ENCODE measurements at places on chromosomes 16 and 17. TPM values are rescaled to one million over a fixed set of nuclear protein-coding genes. Genes with fewer than 3 reads are reported as not detected.
A peak's percentile ranks its signal among the peaks of the same experiment; 100 is the strongest.

Gene RCVRN
- polyA plus RNA-seq = not detected

DNA sequence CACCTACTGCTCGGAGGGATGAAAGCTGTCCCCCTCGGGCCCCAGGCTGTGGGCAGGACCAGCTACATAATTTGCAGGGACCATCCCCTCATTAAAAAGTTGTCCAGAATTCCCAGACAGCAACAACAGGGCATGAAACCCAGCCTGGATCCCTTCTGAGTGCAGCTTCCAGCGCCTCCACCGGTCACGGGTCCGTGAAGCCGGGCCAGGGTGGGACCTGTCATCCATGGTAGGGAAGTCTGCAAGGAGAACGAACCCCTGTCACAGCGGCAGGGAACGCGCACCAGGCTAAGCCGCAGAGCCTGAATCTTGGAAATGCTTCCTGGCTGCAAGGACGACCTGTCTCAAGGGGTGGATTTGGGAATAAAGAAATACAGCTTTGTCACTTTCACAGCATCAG, 214.2 kb downstream of the RBFOX3 start:
- no peak for DNase-seq

Gene GP2
- 1.0 TPM for polyA plus RNA-seq

Gene PLEKHM1
- polyA plus RNA-seq = 17.4 TPM

Gene GNAO1
- polyA plus RNA-seq = 8.2 TPM

Gene SLC22A31
- polyA plus RNA-seq = 0.87 TPM

DNA sequence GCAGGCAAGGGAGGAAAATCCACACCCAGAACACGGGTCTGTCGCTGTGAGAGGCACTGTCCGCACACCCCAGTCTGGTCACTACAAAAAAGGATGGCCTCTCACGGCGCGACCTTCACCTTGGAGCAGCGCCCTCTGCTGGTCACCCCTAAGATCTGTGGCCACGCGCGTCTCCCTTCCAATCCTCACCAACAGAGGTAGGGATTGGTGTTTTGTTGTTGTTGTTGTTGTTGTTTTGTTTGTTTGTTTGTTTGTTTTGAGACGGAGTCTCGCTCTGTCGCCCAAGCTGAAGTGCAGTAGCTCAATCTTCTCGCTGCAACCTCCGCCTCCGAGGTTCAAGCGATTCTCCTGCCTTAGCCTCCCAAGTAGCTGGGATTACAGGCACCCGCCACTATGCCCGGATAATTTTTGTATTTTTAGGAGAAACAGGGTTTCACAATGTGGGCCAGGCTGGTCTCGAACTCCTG, 15.0 kb upstream of the C17orf58 start:
- DNase-seq = no peak

- no peak for DNase-seq
Measured at GRCh38 chr16:74846714-74847113, 72.1 kb upstream of the FA2H start.

DNA sequence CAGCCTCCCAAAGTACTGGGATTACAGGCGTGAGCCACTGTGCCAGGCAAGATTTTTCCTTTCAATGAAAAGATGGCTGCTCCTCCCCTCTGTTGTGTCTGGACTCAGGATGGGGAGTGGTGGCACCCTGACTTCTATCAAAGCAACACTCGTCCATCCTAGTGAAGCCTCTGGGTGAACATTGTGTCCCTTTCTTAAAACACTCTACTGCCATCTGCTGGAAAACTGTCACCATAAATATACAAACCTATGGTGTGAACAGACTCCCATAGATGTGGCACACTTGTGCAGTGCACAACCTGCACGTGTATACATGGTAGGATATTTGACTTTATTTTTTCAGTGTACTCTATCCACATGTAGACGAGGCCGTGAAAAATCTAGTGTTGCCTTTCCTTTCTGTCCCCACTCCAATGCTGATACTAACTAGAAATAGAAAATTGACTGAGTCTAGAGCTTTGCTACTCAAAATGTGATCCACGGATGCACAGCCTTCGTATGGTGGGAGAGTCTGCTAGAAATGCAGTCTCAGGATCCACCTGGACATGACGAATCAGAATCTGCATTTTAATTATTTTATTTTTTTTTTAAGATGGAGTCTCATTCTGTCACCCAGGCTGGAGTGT, 55.9 kb upstream of the PLCG2 start:
- DNase-seq = no peak

DNA sequence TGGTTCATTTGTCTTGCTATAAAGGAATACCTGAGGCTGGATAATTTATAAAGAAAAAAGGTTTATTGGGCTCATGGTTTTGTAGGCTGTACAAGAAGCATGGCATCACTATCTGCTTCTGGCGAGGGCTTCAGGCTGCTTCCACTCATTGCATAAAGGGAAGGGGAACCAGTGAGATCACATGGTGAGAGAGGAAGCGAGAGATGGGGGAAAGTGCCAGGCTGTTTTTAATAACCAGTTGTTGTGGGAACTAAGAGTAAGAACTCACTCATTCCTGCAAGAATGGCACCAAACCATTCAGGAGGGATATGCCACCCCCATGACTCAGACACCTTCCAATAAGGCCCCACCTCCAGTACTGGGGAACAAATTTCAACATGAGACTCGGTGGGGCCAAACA, 24.3 kb downstream of the SPECC1 start:
- no peak for DNase-seq

- DNase-seq = peak; percentile 71
Measured at GRCh38 chr17:7323731-7324437, 5.3 kb downstream of the NEURL4 start.

Gene LIG3
- polyA plus RNA-seq = 4.2 TPM

Gene MMP28
- 24.0 TPM for polyA plus RNA-seq

GRCh38 chr16:77069929-77070328, 121.1 kb upstream of the MON1B start:
- DNase-seq = no peak

Gene BTBD17
- polyA plus RNA-seq = 0.03 TPM

Gene TCAP
- polyA plus RNA-seq = 3.0 TPM

Gene ATF7IP2
- polyA plus RNA-seq = 10.2 TPM

- DNase-seq = no peak
Measured at GRCh38 chr17:77036136-77036840, 104.5 kb upstream of the SEC14L1 start.

GRCh38 chr17:57038486-57038885, 46.6 kb upstream of the AKAP1 start:
- DNase-seq = no peak

Gene CA4
- 300 TPM for polyA plus RNA-seq

Gene SEZ6L2
- polyA plus RNA-seq = 6.2 TPM

Gene LGALS9
- polyA plus RNA-seq = 476 TPM

DNA sequence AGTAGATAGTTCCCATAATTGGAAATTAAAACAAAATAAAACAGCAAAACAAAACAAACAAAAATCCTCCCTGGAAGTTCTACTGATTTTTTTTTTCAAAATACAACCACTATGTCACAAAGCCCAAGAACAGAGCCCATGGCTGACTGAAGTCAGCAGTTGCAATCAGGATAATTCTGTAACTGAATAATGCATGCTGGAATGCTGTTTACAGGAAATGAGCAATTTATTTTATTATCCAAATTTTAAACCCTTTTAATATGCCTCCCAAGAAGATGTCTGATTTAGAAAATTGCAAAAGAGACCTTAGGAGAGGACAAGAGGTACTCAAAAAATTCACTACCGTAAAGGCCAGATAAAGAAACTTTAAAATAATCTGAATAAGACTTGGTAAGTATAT, 578.2 kb downstream of the TOX3 start:
- no peak for DNase-seq

Gene CES5A
- not detected for polyA plus RNA-seq

Gene GPR139
- polyA plus RNA-seq = not detected

- no peak for DNase-seq
Measured at GRCh38 chr16:56574625-56575024, 9.8 kb downstream of the MT4 start.

GRCh38 chr16:86243123-86243473, 267.2 kb upstream of the FOXF1 start:
- DNase-seq = peak; percentile 19
